ENCODE measurements at places on chromosomes 6 and 20.

DNA sequence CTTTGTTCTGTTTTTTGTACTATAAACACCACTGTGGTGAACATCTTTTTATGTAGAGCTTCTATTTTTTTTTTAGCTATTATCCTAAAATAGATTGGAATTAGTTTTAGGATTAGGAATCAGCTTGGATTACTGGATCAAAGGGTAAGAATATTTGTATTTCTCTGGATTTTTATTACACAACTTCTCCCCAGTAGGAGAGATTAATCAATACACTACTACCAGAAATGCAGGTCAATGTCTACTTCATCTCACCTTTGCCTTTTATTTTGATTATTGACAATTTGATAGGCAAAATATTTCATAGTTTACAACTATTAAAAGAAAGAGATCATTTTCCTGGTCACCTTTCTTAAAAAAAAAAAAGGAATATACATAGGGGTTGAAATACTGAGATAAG, 191.9 kb downstream of the TSHZ2 start:
- DNase-seq: no peak

DNA sequence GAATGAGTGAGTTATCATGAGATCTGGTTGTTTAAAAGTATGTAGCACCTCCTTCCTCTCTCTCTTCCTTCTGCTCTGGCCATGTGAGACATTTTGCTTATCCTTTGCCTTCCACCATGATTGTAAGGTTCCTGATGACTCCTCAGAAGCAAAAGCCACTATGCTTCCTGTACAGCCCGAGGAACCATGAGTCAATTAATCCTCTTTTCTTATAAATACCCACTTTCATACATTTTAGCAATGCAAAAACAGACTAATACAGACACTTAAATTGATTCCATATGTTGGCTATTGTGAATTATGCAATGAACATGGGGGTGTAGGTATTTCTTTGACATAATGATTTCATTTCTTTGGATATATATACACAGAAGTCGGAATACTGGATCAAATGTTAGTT, 792.8 kb upstream of the EYS start:
- DNase-seq: no peak

DNA sequence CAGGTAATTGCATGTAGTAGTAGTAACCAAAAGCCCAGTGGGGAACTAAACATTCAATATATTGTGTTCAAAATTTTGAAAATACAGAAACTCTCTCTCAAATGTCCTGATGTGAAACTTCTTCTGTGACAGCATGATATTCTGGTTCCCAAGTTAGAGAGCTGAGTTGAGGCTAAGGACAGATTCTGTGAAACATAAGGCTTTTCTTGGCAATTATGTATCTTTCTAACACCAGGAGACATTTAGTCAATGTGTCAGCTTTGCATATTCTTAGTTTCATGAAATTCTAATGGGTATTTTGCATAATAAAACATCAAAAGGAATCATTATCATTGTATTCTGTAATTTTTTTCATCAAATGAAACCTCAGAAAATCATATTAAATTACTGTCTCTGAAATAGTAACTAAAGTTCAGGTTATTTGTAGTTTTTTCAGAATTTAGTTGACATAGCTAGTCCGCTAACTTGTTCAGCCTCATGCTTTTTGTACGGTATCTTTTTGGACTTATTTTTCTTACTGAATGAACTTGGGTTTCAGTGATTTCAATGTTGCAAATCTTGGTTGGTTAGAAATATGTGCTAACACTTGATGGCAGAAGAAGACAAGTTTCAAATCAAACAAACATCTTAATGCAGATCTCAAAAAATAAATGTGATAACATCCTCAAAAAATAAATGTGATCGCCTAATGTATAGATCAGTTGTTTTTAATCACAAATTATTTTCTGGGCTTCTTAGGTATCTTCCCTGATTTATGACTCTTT, 70.4 kb downstream of the AKAP7 start:
- DNase-seq: no peak

- no peak for DNase-seq
Observed at GRCh38 chr6:167825332-167826229, 1.1 kb upstream of the AFDN start.

GRCh38 chr20:49705358-49705757, 8.3 kb downstream of the B4GALT5 start:
- no peak for DNase-seq

GRCh38 chr20:62197801-62198200, 15.0 kb downstream of the MTG2 start:
- DNase-seq: no peak

DNA sequence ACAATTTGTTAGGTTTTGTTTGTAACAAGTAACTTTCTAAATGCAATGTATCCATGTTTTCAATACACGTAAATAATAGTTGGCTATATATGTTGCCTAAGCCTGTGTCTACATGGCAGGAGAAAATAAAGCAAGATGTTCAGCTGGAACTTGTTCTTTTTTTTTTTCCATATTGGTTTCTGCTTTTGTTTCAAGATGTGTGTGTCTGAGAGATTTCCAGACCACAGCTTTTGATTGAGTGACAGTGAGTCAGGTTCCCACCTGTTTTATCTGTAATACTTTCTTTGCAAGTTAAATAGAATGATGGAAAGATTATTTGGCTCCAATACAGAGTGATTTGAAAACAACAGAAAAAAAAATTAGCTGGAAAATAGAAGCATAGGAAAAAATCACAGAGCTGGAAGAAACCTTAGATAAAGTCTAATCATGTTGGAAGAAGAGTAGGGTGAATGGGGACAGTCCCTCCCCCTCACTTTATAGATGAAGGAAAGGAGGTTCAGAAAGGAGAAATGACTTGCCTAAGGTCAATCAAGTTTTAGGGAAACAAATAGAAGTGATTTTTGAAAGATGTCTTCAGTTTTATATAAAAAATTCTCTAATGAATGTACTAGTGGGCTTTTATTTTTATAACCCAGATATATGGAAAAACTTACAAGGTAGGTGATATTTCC, 150.9 kb upstream of the STMND1 start:
- DNase-seq: no peak

DNA sequence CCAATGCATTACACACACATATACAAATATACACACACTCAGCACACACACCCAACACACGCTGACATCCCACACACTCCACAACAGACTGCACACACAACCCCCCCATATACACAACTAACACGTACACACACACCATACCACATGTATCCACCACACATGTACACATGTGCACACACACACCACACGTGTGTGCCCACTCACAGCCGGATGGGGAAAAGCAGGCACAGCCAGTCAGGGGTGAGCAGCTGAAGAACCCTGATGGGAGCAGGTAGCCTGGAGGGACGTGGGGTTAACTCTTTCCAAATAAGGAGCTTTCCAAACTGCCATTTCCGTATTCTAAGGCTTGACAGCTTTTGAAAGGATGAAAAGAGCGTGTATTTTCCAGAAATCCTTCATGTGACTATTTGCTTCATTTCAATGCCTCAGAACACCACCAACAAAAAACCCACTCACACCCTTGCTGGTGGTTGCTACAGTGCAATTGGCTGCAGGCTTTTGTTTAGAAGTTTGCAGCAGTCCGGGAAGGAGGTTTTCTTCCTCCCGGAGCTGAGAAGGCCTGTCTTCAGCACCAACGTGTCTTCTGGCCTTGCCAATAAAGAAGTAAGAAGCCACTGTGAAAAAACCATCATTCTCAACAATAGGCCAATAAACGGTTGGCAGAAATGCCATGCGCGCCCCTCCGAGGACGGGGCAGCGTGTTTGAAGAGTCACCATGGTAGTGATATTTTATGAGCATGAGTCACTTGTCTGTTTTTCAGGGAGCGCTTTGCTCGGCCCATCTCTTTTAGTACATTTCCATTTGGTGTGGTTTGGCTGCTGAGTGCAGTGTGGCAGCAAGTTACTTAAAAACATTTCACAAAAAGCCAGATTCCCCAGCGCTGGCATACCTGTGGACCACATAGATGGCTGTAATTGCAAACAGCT, 131.3 kb upstream of the GMDS start:
- DNase-seq: no peak

DNA sequence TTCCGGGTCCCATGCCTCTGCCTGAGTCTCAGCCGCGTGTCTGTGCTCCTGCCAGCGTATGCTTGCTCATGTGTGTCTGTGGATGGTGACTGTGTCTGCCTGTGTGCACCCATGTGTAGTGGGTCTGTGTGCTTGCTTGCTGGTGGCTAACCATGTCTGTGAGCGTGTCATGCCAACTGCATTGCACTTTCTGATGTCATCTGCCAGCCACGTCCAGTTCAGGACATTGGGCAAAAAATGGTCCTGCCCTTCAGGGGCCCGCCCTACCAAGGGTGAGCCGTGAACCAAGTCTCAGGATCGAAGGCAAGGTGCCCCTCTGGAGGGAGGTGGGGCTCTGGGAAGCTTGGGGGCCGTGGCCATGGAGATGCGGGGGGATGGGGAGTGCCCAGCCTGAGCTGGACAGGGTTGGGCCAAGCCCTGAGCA, 9.4 kb upstream of the ZBTB46 start:
- no peak for DNase-seq

DNA sequence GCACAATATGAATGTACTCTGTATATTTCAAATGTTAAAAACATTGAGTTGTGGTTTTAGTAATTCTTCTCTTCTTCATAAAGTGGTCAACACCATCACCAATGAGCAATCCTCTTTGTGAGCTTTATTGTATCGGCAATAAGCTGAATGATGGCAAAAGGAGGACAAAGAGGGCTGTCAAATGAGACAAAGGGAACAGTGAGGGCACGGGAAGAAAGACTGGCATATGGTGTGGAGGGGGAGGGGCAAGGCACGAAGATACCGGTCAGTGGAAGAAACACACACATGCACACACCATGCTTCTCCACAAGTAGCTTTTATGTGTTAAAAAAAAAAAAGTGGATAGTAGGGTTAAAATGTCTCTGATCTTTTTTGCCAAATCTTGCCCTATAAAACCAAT, 506.8 kb upstream of the CITED2 start:
- DNase-seq: no peak

GRCh38 chr6:2625581-2625980, 125.1 kb downstream of the MYLK4 start:
- no peak for DNase-seq

GRCh38 chr6:35312807-35313206, 15.2 kb downstream of the DEF6 start:
- DNase-seq: no peak

DNA sequence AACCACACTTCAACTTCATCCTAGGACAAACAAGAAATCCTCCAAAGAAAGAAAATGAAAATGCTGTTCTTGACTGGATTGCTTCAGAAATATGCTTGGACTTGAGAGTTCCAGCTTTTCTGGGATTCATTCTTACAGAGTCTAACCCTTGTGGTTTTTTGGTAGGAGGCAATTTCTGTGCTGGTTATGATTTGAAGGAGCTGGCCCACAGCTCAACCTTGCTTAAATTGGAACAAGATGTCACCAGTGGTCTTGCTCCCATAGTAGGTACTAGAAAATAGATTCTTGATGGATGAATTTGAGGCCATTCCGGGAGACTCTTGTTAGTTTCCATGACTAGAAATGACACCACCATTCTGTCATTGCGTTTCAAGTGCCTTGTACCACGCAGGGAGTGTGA, 54.3 kb upstream of the BMP6 start:
- DNase-seq: no peak

DNA sequence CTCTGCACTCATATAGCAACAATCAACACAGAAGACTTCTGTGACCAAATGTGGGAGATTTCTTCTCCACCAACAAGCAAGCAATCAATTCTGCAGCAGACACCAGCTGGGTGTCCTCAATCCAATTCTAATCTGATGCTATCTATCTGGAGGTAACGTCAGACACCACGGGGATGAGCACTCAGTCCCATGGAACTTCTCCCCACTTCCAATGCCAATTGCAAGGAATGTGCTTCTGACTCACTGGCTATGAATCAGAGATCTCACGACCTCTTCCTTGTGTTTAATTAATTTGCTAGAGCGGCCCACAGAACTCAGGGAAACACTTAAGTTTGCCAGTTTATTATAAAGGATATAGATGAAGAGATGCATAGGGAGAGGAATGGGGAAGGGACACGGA, 103.5 kb upstream of the SIRPG start:
- DNase-seq: no peak

DNA sequence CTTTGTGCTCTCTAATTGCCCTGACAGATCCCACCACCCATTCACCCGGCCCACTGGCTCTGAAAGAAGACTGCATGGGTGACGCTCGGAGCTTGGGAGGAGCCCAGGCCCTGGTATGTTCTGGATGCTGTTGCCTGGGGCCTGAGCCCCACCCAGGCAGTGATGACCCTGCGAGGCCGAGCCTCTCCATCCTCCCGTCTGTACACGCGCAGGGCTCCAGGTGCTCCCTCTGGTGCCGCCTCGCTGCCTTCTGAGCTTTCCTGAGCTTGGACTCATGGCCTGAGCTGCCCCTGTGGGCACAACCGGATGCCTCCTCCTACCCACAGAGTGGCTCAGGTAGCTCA, 61.2 kb downstream of the STK35 start:
- DNase-seq: no peak

GRCh38 chr6:95203153-95203754, 374.1 kb upstream of the MANEA start:
- DNase-seq: peak; percentile 25

- DNase-seq: no peak
Observed at GRCh38 chr20:38604873-38605303, 3.3 kb downstream of the ARHGAP40 start.

GRCh38 chr6:33770124-33770832, 18.7 kb downstream of the LEMD2 start:
- DNase-seq: no peak

- no peak for DNase-seq
Observed at GRCh38 chr6:149318581-149319286, 1.2 kb downstream of the TAB2 start.

DNA sequence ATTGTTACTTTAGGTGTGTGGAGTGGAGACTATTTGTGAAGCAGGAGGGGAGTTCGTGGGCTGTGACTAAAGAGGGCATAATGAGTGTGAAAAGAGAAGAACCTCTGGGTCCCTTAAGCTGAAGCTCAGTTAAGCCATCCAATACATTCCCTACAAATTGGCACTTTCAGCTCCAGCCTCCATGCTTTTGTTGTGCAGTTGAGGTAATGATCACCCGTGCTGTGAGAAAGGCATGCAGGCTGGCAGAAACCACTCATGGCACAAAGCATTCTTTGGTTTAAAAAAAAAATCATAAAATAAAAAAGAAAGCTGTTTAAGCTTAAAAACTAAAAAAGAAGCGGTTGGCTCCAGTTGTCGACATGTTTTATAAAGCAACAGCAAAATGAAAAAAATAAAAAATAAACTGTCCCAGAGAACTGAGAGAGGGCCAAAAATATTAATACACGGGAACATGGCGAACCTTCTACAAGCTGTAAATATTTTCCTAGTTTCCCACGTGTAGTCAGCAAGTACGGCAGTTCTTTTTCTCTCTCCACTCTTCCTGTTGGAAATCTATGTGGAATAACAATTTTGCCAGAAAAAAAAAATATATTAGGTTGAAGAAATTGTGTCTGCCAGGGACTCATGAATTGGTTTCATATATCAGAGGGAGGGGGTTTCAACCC, 82.2 kb downstream of the ANKRD60 start:
- no peak for DNase-seq

DNA sequence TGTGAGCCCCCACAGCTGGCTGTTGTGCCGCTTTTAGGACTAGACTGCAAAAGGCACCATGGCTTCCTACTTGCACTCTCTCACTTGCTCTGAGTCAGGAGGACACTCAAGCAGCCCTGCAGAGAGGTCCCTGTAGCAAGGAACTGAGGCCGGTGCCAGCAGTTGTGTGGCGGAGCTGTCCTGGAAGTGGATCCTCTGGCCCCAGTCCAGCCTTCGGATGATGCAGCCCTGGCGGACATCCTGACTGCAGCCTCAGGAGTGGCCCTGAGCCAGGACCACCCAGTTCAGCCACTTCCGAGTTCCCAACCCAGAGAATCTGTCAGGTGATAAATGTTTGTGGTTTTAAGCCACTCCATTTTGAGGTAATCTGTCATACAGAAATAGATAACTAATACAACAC, 17.5 kb downstream of the CTCFL start:
- no peak for DNase-seq
